ENCODE measurements at places on chromosomes 16 and 17.

DNA sequence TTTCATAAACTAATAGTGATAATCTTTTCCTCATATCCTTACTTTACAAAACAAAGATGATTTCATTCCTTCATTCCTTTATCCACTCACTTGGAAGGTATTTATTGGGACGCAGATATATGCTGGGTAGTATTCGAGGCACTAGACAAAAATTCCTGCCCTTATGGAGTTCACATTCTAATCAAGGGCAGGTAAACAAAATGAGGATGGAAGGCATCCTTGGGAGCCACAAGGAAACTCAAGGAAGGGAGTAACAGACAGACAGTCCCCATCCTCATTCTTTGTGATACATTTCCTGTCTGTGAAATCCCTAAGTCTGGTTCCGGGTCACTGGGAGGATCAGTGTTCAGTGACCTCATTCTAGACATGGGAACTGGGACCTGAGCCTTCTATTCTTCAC is 45.2 kb downstream of the SLC6A2 start:
- DNase-seq: no peak

DNA sequence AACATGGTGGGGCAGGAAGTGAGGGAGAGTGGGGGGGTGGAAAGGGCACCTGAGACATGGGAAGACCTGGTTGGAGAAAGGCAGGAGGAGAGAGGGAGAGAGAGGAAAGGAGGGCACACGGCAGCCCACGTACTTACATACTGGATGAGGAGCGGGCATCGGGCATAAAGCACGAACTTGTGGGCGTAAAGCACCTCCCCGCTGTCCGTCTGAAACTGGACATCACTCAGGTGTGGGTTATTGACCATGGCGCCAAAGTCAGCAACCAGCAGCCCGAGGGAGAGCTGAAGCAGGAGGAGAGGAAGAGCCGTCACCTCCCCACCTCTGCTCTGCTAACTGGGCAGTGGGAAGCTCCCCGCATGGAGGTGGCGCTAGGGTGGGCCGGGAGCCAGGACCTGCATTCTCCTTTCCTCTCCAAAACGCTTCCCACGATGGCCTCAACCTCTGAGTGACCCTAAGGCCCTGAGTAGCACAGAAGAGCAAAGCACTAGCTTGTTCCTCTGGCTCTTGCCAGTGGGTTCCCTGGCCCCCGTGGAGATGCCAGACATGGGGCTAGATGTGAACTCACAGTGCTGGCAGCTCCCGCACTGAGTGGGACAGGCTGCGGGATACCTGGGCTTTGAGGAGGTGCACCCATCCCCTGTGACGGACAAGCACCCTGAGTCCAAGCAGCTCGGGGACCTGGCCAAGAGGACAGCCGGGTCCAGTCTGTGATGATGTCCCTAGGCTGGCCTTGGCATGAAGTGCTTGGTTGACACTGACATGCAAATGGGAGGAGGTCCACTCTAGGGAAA is 16.9 kb downstream of the SLX4 start:
- DNase-seq: no peak

GRCh38 chr17:13253733-13254410 is 236.0 kb upstream of the ELAC2 start:
- no peak for DNase-seq

- peak; percentile 93 for DNase-seq
Observed at GRCh38 chr16:55045756-55046460, 115.2 kb downstream of the IRX5 start.

- no peak for DNase-seq
Observed at GRCh38 chr16:3186946-3187690, 886 bp upstream of the OR1F1 start.
